Activated naive CD4-positive, alpha-beta T cell treated with anti-CD3 and anti-CD28 coated beads, Interleukin-2, amount 50 U/mL, for 72 hours (primary cell): ENCODE measurements at places on chromosomes 4 and X. TPM values are rescaled to one million over a fixed set of nuclear protein-coding genes. Genes with fewer than 3 reads are reported as not detected.

Gene SLC25A14
- 15.5 TPM for total RNA-seq

Gene MRFAP1L1
- total RNA-seq, result 23.1 TPM

Gene CYSLTR1
- total RNA-seq, result 3.1 TPM

Gene GAB3
- total RNA-seq, result 4.0 TPM

Gene TCEAL2
- not detected for total RNA-seq
